ENCODE measurements at places on chromosomes 16 and 17.

DNA sequence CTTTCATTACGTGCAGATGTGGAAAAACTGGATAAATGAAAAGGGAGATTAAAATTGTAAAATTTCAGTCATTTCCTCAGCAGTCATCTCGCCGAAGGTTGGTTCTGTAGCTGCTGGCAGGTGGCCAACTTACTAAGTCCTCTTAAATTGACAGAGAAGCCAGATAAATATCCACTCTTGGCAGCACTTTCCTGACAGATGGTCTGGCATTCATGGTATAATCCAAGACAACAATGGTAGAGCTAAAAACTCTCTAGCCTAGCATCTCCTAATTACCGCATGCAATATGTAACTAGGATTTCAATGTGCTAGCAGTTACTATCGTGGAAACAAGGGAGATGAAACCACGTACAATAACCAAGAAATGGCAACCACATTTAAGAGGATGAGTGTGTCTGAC is 306.3 kb downstream of the CNTNAP4 start:
- no peak for DNase-seq

- no peak for DNase-seq
Measured at GRCh38 chr16:15523092-15523541, 88.7 kb downstream of the BMERB1 start.

GRCh38 chr17:2933606-2934005 is 129.8 kb downstream of the OR1D5 start:
- DNase-seq, result no peak

- DNase-seq, result no peak
Measured at GRCh38 chr17:21282850-21283249, 1.7 kb upstream of the MAP2K3 start.

- no peak for DNase-seq
Measured at GRCh38 chr16:31130336-31130891, 5.1 kb downstream of the PRSS8 start.

DNA sequence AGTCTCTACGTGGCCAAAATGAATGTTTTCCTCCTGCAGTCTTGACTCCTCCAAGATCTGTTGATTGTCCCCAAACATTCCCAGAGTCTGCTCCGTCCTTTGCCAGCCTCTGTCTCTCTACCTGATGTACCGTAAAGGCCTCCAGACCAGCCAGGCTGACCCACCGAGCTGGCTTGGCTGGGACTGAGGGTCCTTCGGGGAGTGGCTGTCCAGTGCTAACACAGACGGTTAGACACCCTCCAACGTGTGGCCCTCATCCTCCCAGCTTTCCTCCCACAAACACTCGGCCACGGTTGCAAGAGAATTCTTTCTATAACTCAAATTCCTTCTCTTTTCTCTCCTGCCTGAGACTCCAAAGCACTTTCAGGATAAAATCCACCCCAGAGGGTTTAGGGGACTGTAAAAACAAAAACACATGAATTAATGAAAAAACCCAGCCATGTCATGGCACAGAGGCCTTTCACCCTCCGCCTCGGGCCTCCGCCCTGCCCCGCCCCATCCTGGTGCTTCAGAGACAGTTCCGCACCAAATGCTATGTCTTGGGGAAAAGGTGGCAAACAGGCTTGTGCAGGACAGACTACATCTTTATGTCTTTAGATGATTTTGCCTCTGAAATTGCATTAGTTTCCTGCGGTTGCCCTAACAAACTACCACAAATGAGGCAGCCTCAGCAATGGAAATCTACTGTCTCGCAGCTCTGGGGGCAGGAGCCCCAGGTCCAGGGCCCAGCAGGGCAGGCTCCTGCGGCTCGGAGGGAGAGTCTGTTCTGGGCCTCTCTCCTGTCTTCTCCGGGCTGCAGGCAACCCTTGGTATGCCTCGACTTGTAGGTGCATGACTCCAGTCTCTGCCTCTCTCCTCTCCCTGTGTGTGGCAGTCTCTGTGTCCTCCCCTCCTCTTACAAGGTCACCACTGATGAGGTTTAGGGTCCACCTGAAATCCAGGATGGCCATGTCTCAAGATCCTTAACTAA is 72.5 kb upstream of the CBX4 start:
- DNase-seq, result no peak

DNA sequence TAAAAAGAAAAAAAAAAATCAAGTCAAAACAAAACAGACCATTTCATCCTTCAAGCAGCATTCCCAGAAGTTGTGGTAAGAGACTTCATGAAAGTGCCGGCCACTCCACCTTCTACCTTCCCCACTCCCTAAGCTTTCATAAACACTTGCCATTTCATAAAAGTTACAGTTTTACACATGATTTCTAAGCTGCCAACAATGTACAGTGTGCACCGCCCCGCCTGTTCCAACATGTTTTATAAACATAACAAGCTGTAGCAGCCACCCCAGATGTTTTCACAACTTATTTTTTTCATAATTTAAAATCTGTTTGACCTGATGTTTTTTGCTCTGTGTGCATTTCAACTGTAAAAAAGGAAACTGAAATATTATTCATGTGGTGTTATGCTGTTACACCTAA is 608.1 kb downstream of the TOX3 start:
- DNase-seq, result no peak

- no peak for DNase-seq
Measured at GRCh38 chr16:66575060-66575459, 4.2 kb upstream of the CMTM2 start.

- peak; percentile 27 for DNase-seq
Measured at GRCh38 chr16:47643323-47644000, 182.3 kb downstream of the PHKB start.

- no peak for DNase-seq
Measured at GRCh38 chr16:64132759-64133361, 989.0 kb downstream of the CDH11 start.

GRCh38 chr17:79732804-79733691 is 2.3 kb downstream of the ENPP7 start:
- DNase-seq, result peak; percentile 46

GRCh38 chr16:67663151-67663876 is 2.6 kb downstream of the PARD6A start:
- peak; percentile 54 for DNase-seq

- no peak for DNase-seq
Measured at GRCh38 chr16:51084074-51084928, 66.8 kb downstream of the SALL1 start.

- DNase-seq, result no peak
Measured at GRCh38 chr17:82087961-82088837, 9.8 kb downstream of the FASN start.
